Kasumi-1 (cell line): ENCODE measurements at places on chromosomes 1 and 21.

GRCh38 chr1:153578490-153578889 lies 12.8 kb upstream of the S100A2 start:
- DNase-seq = no peak

DNA sequence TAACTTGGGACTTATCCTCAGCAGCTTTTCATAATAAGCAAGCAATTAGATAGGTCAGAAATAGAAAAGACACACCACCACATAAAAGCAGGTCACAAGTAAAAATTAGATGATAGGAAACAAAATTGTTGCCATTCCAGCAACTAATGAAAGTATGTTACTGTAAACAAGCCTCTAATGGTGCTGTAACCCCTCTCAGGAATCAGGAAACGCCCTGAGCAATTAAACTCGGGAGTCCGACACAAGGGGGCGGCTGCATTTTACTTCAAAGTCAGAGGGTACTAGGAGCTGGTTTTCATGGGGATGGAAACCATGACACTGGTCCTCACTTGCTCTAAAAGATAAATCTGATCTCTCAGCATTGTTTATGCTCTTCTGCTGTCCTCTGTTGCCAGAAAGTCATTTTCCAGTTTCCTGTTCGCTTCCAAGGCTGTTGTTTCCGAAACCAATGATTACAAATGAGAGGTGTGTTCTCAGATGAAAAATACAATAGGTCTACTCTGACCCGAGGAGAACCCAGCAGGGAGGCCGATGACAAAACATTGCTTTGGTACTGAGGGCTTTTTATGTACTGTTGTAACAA lies 93.4 kb downstream of the TGFBR3 start:
- DNase-seq = no peak

DNA sequence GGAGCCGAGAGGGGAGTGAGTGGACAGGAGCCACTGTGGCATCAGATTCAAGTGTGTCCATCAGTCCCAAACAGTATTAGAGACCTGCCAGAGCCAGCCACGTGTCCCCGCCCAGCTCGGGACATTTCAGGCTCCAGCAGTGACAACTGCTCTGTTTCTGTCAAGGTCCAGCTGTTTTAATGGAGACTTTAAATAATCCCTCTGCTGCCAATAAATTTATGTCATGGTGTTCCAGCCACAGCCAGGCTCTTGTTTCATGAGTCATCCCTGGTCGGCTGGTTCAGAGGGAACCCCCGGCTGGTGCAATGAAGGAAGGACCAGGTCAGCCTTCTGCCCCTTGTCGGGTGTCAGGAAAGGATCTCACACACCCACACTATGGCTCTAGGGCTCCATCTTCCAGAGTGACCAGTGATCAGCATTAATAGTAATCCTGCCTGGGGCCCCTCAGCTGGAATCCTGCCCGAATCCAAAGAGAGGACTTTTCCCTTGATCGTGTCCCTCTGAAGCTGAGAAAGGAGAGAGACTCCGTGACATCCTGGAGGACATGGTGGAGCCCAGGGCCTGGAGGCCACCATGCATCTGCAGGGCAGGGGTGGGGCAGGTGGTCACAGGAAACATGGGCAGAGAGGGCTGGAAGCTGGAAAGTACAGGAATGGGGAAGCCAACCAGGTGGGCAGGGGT lies 197.3 kb downstream of the MATN1 start:
- no peak for DNase-seq

- DNase-seq = no peak
These were observed 171.1 kb downstream of the DAB1 start for GRCh38 chr1:57252597-57253294.

- DNase-seq = no peak
These were observed 329.5 kb upstream of the DUSP10 start for GRCh38 chr1:222071387-222071786.

GRCh38 chr1:88800382-88801051 lies 90.8 kb downstream of the GTF2B start:
- DNase-seq = peak; percentile 86
